ENCODE measurements at places on chromosomes 12 and 14.
A peak's percentile ranks its signal among the peaks of the same experiment; 100 is the strongest.

- DNase-seq: no peak
Observed at GRCh38 chr12:4626543-4626942, 22.3 kb downstream of the AKAP3 start.

- no peak for DNase-seq
Observed at GRCh38 chr12:78120866-78121560, 290.3 kb downstream of the NAV3 start.

GRCh38 chr14:50036211-50036610 lies 80.2 kb downstream of the VCPKMT start:
- no peak for DNase-seq

DNA sequence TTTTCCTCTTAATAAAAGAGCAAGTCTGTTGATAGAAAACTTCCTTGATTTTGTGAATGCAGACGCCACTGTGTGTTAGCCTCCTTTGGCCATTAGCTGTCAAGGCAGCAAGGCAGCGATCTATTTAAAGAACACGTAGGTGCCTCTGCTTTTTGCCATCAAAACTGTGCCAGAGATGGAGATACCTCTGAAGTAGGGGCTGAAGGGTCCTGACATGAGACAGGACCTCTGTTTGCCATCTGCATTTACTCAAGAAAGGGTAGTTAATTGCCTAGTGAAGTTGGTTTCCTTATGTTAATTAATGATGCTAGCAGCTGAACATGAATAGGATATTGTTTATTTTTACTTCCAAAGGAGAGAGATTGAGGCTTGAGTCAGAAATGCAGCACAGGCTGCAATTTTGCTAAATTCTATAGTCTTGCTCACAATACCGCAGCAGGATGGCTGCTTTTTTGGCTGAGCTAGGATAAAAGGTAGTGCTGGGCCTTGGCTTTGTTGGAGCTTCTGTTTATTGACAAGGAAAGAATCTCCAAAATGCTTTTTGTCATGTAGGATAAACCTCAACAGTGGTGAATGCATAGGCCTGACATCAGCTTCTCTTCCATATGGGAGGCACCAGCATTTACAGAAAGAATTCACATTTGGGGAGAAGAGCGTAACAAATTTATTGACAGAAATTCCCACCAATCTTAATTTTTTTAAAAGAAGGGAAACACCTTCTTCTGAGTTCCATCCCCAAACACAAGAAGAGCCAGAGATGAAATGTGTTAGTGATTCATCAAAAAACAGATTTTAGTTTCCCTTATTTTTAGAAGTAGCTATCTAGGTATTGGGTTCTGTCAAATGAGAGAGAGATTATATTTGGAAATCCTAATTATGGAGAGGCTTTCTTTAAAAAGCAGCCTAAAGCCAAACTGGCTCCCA lies 13.9 kb upstream of the RPH3A start:
- no peak for DNase-seq

DNA sequence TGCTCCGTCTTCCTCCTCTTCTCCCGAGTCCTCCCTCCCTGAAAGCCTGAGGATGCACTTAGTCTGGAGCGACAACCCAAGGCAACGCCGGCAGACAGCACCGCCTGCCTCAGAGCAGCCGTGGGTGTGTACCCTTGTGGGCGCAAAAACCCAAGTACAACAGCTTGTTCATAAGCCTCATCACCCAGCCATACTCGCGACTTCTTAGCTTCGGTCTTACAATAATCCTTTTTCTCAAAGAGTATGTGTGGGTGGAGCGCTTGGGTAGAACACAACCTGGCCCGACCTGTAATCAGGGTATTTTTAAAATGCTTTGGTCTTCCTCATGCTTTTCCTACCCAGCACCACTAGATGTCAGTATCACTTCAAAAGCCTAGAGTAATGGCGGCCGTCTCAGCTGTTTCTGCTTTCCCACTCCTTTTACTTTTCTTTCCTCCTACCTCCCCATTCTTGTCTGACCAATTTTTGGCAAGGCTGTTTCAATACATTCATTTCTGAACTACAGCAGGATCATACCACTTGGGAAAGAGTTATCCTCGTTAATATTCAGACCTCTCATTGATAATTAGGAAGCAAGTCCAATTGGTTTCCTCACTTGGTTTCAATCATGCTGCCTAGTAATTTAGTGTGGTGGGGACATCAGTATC lies 198.9 kb downstream of the EPS8 start:
- DNase-seq: peak; percentile 79

DNA sequence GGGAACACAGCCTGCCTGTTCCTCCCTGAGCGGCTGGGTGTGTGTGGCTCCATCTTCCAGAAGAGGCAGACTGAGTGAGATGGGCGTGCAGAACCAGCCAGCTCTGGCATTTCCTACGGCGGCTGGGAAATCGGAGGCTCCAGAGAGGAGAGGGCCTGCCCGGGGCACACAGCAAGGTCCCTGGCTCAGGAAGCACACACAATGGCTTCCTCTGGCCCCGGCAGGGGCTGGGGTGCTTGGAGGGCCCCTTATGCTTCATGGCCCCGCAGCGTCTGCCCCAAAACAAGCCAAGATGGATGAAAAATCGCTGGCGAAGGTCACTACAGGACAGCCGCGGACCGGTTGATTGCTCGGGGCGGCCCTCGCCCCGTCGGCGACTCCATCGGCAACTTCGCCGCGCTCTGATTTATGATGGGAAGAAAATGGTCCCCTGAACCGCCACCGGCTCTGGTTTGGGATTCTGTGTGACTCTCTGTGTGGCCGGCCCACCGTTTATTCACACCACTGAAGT lies 191.5 kb upstream of the C14orf180 start:
- DNase-seq: no peak

- DNase-seq: no peak
Observed at GRCh38 chr14:75252254-75252837, 26.3 kb upstream of the FOS start.

GRCh38 chr12:56304872-56305590 lies 4.9 kb upstream of the CS start:
- DNase-seq: no peak

GRCh38 chr12:106358396-106359241 lies 1.1 kb downstream of the POLR3B start:
- DNase-seq: peak; percentile 6

GRCh38 chr14:81474148-81474492 lies 59.5 kb downstream of the SEL1L start:
- no peak for DNase-seq

GRCh38 chr12:27180906-27181505 lies 63.1 kb upstream of the STK38L start:
- DNase-seq: no peak

DNA sequence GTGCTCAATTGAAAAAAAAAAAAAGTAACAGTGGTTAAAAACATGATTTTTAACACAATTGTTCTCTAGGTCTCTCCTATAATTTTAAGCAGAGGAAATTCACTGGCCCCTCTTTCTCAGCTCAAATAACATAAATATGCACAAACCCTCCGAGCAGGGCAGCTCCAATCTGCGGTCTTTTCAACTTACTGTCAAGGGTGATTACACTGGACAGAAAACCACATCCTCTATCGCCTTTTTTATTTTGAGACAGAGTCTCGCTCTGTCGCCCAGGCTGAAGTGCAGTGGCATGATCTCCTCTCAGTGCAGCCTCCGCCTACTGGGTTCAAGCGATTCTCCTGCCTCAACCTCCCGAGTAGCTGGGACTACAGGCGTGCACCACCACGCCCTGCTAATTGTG lies 16.5 kb upstream of the GABARAPL1 start:
- DNase-seq: no peak

- no peak for DNase-seq
Observed at GRCh38 chr12:75685617-75686225, 174.3 kb upstream of the KRR1 start.

DNA sequence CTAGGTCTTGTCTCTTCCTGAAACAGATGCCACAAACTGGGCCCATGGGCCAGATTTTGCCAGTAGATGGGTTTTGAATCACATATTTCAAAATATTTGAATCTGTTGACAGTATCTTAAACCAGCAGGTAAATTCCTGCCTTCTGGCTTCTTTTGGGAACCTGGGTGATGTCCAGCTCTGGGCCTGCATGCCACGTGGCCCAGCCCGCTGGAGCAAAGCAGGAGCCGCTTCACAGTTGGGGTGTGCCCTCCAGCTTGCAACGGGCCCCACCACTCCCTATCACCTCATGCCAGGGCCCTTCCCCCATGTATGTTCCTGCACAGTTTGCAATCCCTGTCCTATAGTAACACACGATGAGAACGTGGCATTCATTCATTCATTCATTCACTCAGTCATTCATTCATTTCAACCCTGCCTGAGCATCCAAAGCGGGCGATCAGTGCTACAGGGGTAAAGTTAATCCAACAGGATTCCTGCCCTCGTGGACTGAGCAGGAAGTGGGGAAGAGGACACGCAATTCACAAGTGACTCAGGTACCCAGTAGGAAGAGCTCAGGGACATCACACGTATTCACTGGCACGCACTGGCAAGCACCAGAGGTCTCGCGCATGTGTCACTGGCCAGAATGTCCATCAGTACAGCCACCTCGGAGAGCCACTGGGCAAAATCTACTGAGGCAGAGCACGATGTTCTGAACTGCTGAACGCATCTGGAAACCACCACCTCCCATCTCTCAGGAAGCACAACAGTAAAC lies 27.8 kb downstream of the SCARB1 start:
- DNase-seq: no peak

DNA sequence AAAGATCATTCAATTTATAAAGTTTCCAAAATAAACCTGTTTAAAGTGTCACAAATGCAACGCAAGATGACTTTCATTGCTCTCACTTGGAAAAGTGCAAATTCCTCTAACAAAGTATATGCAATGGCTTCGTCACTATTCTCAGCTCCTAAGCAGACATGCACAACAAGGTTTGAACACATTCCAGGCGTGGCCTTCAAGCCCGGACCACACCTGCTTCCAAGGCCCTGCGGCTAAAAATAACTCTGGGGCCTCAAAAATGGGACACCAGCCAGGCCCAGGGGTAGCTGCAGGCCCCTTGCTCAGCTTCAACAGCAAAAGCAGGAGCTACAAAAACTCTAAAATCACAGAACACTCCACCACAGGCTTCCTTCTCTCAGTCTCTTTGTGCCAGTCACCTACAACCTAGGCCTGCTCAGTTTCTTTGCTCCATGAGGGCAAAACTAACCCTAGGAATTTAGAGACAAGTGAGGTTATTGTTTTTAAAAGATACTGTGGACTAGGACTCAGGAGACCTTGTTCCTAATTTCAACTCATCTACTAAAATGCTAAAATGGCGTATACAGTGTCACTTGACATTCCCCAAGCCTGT lies 29.3 kb downstream of the DUSP16 start:
- no peak for DNase-seq

- DNase-seq: no peak
Observed at GRCh38 chr14:102120888-102121287, 18.8 kb upstream of the WDR20 start.

DNA sequence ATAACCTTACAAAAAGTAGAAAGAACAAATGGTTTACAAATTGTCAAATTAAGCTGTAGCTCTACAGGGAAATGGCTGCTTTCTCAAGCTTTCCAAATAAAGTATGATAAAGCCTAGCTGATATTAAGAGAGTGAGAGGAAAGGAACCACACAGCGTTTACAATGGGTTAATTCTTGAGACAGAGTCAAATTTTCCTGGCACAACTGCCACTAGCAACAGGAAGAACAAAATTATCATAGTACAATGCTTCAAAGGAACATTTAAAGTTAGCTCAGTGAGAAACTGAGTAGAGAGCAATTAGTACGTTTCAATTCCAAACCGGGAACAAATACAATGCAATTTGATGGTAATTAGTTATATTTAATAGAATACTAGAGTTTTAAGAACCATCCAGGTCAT lies 116.0 kb downstream of the PPP1R12A start:
- no peak for DNase-seq

GRCh38 chr12:57875753-57876547 lies 29.4 kb upstream of the CTDSP2 start:
- DNase-seq: no peak

- DNase-seq: no peak
Observed at GRCh38 chr14:23215421-23215820, 22.3 kb upstream of the RNF212B start.

DNA sequence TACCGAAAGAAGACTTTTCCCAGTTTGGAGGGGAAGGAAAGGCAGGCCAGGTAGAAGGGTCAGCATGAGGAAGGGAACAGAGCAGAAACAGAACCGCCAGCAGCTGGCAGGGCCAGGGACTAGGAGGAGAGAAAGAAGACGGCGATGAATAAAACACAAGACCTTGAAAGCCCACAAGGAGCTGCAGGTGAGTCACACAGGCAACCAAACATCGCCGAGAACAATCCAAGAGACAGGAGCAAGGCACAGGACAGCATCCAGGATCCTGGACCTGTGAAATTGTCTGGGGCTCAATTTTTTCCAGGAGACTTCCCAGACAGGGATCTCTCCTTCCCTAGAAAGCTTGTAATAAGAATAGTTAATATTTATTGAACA lies 47.3 kb downstream of the NUAK1 start:
- DNase-seq: no peak

- DNase-seq: no peak
Observed at GRCh38 chr12:25197608-25198007, 2.6 kb downstream of the ETFRF1 start.

DNA sequence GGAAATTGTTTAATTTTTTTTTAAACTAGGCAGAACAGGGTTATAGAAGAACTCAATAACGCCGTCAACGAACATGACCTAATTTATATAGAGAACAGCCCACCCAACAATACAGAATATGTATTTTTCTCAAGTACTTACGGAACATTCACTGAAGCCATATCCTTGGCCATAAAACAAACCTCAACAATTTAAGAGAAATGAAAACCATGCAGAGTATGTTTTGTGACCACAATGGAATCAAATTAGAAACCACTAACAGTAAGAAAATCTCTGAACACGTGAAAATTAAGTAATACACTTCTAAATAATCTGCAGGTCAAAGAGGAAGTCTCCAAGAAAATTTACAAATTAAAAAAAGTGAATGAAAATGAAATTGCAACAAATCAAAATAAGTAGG lies 9.4 kb downstream of the SART3 start:
- DNase-seq: no peak
